Activated CD4-positive, alpha-beta T cell treated with anti-CD3 and anti-CD28 coated beads, Interleukin-2, amount 50 U/mL, for 1 hour (primary cell): ENCODE measurements at places on chromosomes 11 and 22.

DNA sequence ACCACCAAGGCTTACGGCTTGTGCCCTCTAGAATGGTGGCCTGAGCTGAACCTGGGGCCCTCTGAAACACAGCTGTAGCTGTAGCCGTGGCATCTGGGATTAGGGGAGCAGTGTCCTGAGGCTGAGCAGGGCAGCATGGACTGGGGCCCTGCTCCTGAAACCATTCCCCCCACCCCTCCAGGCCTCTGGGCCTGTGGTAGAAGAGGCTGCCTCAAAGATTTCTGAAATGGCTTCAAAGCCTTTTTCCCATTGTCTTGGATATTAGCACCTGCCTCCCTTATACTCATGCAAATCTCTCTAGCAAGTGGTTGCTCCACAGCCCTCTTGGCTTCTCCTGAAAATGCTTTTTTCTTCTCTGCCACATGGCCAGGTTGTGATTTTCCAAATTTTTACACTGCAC is 106.9 kb downstream of the CTNND1 start:
- no peak for DNase-seq

- DNase-seq: no peak
These were observed 809.1 kb downstream of the BRD1 start for GRCh38 chr22:49018601-49019000.

- DNase-seq: no peak
These were observed 26.2 kb downstream of the PISD start for GRCh38 chr22:31635638-31636306.

DNA sequence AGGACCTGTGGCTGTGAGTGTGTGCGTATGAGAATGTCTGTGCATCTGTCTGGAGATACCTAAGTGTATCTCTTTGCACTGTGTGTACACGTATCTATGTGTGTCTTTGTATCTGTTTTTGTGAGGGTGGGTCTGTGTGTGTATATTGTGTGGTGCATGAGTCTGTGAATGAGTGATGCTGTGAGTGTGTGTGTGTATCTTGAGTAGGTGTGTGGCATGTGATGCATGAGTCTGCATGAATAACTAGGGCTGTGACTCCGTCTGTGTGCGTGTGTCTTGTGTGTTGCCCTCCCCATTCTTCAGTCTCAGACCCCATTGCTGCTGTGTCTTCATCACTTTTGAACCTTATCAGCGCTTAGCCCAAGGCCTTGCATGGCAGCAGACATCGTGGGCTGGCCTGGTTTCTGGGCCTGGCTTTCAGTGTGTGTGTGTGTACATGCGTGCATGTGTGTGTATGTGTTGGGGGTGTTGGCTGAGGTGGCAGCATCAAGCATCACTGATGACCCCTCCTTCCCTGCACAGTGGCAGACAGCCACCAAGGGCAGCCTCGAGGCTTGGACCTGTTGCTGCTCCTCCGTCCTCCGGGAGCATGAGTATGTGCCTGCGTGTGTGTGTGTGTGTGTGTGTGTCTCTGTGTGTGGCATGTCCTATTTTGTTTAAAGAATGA is 1.4 kb downstream of the SGSM1 start:
- no peak for DNase-seq

DNA sequence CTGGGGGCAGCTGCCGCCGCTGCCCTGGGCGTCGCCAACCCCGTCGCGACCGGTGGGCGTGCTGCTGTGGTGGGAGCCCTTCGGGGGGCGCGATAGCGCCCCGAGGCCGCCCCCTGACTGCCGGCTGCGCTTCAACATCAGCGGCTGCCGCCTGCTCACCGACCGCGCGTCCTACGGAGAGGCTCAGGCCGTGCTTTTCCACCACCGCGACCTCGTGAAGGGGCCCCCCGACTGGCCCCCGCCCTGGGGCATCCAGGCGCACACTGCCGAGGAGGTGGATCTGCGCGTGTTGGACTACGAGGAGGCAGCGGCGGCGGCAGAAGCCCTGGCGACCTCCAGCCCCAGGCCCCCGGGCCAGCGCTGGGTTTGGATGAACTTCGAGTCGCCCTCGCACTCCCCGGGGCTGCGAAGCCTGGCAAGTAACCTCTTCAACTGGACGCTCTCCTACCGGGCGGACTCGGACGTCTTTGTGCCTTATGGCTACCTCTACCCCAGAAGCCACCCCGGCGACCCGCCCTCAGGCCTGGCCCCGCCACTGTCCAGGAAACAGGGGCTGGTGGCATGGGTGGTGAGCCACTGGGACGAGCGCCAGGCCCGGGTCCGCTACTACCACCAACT is 1.0 kb downstream of the FUT4 start:
- DNase-seq: no peak

DNA sequence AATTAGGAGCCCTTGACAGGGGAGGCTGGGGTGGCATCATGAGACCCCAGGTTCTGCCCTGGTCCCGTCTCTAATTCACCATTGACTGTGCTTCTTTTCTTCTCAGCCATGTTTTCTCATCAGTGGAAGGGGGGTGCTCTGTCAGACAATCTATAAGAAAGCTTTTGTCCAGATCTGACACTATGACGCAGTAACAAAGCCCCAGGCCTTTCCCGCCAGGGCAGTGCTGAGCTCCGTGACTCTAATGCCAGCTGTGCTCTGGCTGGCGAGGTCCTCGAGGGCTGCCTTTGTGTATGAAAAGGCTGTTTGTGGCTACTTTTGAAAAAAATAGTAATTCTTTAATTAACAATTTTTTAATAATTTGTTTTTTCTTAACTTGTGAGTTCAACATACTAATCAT is 3.2 kb downstream of the CD6 start:
- no peak for DNase-seq

- no peak for DNase-seq
These were observed 44.7 kb downstream of the BID start for GRCh38 chr22:17729561-17729960.

DNA sequence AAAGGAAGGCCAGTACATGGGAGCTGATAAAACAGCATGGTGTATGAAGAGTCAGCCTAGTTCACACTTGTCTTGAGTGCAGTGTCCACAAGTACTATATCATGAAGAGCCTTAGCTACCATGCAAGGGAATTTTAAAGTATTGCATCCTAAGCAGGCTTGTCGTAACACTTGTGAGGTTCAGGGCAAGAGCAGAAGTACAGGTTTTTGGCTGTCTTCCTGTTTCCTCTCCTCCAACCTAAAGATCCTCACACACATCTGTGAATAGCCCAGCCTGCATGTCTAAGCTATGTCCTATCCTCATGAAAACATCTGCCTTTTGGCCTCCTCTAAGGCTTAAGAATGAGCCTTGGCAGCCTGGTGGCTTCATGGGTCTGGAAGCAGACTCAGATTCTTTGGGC is 34.6 kb upstream of the TMEM123 start:
- no peak for DNase-seq

GRCh38 chr22:48982321-48982905 is 845.3 kb downstream of the BRD1 start:
- DNase-seq: no peak

DNA sequence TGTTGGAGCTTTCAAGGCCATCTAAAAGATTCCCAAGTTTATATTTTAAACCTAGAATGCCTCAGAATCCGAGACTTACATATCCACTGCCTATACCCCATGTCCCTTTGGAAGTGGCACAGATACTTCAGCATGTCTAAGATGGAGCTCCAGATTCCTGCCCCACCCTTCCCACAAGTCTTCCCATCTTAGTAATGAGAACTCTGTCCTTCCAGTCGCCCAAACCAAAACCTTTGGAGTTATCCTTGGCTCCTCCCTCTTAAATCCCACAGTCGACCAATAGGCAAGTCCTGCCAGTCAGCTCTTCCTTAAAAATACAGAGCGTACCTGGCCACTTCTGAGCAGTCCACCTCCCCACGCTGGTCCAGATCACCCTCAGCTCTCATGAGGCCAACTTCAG is 4.3 kb downstream of the POLD4 start:
- no peak for DNase-seq

- no peak for DNase-seq
These were observed 197.2 kb upstream of the PITPNB start for GRCh38 chr22:28116219-28116673.

DNA sequence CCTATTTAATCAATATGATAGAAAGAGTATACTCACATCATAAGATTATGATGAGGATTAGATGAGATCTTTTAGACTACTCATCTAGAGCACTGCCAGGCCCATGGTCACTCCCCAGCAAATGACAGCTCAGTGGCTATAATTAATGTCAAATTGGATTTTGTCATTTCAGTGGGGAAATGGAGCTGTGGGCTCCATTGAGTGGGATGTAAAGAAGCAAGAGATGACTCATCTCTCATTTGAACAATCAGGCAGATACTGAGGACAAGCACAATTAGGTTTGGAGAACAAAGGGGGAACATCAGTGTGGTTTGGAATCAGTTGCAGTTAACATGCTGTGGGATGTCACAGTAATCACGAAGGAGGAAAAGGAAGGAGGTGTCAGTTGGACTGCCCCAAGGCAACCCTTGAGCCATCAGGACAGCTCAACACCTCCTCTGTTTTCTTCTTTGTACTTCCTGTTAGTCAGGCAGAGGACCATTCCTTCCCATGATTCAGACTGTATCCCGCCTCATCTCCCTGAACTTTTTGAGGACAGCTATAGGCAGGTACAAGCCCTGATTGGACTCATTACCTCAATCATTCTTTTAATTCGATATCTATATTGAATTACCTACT is 473.7 kb upstream of the ISX start:
- DNase-seq: no peak

GRCh38 chr11:114785820-114786219 is 107.5 kb downstream of the NXPE2 start:
- DNase-seq: no peak

DNA sequence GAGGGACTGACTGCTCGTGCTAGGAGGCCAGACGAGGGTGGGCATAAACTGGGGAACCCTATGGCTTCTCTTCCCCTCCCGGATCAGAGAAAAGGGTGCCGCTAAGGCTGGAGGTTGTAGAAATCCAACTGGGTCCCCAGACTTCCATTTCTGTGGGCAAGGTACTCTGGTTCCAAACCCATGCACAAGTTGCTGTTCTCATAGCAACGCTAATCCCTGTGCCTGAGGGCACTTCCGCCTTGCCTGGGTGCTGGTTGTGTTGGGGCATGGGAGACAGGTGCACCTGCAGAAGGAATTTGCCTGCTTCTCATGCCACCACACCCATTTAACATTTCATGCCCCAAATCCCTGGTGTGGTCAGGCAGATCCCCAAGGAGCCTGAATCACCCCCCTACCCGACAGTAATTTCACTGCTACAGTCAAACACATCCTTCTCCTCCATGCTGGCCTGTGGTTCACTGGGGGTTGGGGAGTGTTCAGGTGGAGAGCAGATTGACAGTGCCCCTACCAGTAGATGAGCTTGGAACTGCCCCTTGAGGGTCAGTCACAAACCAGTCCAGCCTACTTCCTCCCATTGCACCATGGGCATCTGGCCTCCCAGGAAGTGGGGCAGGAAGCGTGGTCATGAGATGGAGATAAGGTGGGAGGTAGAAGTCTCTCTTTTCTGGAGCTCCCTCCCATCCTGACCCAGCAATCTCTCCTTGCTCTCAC is 1.2 kb downstream of the C2CD2L start:
- DNase-seq: peak; percentile 32

GRCh38 chr22:38289583-38290082 is 16.8 kb upstream of the TMEM184B start:
- DNase-seq: no peak

DNA sequence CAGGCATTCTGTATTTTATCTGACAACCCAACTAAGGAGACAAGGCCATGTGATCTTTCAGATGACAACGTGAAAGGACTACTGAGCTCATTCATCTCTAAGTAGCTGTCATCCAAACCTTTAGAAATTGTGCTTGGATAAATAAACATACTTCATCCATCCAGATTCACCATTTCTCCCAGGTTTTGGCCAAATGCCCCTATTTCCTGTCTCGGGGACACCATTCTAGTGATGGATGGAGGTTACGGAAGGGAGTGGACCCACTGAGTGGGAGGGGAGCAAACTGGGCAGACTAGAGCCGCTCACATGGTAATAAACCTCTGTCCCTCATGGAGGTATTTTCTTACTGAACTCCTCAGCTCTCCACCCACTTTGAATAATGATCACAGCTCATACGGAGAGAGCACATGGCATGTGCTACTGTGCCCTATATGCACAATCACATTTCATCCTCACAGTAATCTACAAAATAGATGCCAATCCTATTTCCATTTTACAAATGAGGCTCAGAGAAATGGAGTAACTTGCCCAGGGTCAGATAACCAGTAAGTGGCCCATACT is 114.4 kb downstream of the SLC1A2 start:
- no peak for DNase-seq

- no peak for DNase-seq
These were observed 1.7 kb upstream of the SLC29A2 start for GRCh38 chr11:66373265-66373664.

DNA sequence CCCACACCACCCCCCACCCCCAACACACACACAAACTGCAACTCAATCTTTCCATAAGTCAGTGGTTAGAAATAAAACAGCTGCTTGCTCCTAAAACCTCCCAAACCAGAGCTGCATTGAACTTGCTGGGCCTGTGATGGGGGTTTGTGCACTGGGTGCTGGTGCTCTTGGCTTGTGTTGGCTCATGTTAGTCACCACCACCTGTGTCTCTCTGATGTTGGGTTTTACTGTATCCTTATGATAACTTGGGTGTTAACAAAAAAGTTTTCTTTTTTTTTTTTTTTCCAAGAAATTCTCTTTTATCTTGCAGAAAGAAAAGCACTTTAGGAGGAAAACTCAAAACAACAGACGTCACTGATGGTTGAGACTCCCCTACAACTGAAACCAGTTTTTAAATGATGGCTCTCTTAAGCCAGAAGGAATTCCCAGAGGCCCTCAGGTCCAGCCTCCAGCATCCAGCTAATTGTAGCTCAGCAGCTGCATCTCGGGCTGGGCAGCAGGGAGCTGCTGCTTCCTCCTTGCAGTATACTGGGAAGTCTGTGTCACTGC is 79.9 kb upstream of the DRD2 start:
- no peak for DNase-seq

DNA sequence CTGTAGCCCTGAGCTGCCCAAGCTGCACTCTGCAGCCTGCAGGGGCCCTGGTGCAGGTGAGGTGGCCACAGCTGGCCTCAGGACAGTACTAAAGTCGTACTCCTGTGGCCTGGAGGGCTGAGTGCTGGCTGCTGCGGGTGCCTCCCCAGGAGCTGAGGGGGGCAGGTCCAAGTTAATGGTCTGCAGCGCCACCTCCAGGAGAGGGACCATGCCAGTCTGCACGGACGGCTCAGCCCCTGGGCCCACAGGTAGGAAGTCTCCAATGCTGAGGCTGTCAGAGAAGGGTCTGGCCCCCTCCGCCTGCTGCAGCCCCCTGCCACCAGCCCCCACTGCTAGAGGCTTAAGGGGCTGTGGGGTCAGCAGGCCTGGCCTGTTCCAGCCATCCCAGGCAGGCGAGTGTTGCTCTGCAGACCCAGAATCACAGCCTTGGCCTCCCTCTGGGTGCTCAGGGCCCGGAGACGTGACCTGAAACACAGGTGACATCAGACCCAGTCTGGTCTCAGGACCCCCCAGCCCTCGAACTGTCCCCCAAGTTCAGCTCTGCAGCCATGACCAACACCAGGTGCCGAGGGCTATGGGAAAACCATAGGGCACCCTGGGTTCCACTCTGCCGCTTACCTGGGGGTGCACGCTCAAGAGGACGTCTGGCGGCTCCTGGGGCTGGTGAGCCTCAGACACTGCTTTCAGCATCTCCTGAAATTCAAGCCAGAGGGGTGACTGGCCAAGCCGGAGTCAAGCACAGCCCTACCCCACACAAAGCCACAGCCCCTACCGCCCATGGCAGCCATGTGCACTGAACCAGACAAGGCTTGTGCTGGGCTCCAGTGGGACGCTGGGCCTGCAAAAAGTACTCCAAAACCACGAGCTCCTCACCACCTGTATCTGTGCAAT is 20.8 kb downstream of the SELENOO start:
- DNase-seq: no peak

- DNase-seq: no peak
These were observed 10.7 kb downstream of the TBRG1 start for GRCh38 chr11:124633355-124633754.
